ENCODE measurements at places on chromosomes 6 and 20.

DNA sequence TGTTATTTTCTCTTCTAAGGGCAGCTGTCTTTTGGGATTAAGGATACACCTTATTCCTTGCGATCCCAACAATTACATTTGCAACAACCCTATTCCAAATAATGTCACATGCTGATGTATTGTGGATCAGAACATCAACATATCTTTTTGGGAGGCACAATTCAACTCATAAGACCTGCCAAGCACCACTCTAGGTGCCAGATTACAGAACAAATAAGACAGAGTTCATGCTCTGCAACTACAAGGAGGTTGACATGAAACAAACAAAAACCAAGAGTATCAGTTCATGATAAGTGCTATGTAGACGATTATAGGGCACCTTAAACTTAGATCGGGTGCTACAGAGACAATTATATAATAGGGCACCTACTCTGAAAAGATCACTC is 203.2 kb upstream of the SGK1 start:
- DNase-seq: no peak

GRCh38 chr20:20312562-20312961 is 55.3 kb upstream of the INSM1 start:
- DNase-seq: no peak

DNA sequence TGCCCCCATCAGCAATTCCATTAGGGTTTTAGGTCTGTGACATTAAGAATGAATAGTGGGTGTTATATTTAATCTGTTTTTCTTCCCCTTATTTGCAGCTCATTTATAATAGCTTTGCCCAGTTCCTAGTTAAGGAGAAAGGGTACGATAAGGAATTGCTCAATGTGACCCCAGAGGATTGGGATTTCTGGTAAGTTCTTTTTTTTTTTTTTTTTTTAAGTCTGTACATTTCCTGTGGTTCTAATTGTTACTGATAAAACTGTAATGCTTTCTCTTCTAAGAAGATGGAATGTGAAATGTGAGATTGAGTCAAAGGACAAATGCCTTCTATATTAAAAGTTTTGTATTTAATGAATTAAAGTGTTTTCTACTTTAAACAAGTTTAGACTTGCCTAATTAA is 5.5 kb downstream of the NT5DC1 start:
- DNase-seq: no peak

GRCh38 chr6:28657381-28657768 is 131.7 kb downstream of the GPX5 start:
- no peak for DNase-seq

DNA sequence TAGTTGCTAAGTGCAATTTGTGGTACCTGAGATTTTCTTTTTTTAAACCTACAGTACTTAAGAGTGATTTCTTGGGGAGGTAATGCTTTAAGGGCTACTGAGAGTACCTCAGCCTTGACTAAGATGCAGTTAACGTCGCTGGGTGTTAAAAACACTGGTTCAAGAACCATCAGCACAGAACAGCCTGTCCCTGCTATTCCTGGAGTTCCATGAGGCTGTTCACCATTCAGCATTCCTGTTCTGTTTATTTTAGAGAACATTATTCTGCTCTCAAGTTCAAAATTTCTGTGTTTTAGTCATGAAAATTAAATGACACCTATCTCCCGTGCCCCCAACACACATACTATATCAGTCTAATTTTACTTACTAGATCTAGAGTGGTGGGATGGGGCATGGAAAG is 1.7 kb upstream of the PRELID3B start:
- DNase-seq: no peak

GRCh38 chr6:132892929-132893771 is 78.8 kb downstream of the RPS12 start:
- no peak for DNase-seq

DNA sequence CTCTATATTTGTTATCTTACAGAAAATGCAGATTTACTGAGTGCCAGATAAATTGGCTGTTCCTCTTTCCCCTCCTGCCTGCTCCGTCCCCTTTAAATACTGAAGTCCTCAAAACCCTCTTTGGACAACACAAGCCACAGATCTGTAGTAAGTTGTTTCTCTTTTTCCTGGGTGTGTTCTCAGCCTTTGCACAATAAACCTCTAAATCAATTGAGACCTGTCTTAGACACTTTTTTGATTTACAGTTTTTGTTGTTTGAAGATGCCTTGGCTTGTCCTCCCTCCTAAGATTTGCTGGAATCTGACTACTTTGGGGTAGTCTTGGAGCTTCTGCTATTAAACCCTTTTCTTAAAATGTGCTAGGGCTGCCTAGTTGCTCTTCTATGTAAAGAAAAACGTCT is 60.9 kb upstream of the EIF2S2 start:
- DNase-seq: no peak

- DNase-seq: no peak
Observed at GRCh38 chr20:42957018-42957703, 232.5 kb downstream of the PTPRT start.

DNA sequence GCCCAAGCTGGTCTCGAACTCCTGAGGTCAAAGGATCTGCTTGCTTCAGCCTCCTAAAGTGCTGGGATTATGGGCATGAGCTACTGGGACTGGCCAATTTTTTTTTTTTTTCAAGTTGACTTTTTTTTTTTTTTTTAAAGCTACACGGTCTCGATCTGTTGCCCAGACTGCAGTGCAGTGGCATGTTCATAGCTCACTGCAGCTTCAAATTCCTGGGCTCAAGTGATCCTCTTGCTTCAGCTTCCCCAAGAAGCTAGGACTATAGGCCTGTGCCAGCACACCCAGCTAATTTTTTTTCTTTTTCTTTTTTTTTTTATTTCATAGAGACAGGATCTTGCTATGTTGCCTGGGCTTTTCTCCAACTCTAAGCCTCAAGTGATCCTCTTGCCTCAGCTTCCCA is 59.5 kb downstream of the NCOA3 start:
- DNase-seq: no peak

Measured in RPMI7951 (cell line).